ENCODE measurements at places on chromosomes 2 and 18.

DNA sequence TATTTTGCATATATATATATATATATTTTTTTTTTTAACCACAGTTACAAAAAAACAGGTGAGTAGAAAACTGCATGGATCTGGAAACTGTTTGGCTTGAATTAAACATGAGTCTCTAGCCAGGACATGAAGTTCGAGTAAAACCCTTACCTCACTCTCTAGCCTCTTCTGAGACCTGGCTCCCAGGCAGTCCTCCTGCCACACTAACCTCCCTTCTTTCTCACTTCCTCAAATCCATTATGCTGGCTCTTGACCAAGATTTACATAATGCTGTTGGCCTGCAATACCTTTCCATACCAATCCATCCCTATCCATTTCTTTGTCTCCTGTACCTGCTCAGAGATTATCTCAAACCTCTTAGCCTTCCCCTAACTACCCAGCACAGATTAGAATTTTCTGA lies 34.0 kb downstream of the PIGN start:
- DNase-seq = no peak

GRCh38 chr2:224379986-224380385 lies 21.9 kb downstream of the FAM124B start:
- DNase-seq = no peak

DNA sequence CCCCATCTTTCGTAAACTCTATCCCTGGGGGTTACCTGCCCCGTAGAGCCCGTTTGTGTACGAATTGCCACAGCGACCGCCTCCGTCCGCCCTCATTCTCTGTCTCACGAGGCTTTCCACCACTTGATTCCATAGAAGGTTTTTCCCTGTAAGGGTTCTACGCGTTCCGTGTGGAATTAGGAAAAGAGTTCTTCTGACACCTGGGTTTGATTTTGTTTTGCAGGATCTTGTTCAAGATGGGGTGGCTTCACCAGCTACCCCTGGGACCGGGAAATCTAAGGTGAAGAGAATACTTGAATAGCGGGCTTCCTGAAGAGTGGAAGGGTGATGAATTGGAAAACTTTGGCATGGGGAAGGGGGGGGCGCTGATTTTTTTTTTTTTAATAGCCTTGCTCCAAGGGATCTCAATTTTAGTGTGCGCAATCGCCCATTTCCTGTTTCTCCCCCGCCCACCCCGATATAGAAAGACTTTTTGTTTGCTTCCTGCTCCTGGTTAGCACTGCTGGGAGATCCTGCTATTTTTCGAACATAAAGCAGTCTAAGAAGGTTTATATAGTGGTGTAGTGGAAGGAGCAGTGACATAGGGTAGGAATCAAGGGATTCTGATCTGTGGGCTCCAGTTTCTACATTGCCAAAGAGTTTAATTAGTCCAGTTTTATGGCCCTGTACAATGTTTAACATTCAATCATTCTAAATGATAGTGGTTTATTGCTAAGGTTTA lies 564 bp downstream of the GCC2 start:
- DNase-seq = no peak

DNA sequence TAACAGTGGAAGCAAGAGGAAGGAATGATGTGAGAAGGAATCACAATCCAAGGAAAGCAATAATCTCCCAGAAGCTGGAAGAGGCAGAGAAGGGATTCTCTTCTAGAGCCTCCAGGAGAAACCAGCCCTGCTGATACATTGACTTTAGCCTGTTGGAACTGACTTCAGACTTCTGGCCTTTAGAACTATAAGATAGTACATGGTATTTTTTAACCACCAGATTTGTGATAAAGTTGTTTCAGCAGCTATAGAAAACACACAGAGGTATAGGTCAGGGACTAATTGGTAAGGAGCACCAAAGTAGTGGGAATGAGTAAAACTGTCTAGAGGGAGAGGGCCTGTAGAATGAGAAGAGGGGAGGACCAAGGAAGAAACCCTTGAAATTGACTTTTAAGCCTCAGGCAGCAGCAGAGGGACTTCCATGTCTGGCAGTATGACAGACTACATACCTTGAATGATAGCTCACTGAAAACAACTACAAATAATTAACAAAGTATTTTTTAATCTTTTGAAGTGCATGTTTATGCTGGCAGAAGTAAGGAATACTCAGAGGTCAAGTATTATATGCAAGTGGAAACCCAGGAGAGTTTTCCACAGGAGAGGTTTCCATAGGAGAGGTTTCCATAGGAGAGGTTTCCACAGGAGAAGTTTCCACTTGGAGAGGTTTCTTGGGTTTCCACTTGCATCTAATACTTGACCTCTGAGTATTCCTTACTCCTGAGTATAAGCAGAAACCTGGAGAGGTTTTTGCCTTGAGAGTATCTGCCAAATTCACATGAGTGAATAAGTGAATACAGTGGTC lies 33.8 kb upstream of the TMEM17 start:
- DNase-seq = no peak

GRCh38 chr2:163389838-163390237 lies 346.0 kb downstream of the FIGN start:
- DNase-seq = no peak

- DNase-seq = no peak
These were observed 3.5 kb upstream of the GALNT5 start for GRCh38 chr2:157254041-157254440.

- DNase-seq = no peak
These were observed 214.9 kb upstream of the CHST9 start for GRCh38 chr18:27400001-27400400.

GRCh38 chr2:221197225-221197856 lies 374.8 kb downstream of the EPHA4 start:
- DNase-seq = no peak

DNA sequence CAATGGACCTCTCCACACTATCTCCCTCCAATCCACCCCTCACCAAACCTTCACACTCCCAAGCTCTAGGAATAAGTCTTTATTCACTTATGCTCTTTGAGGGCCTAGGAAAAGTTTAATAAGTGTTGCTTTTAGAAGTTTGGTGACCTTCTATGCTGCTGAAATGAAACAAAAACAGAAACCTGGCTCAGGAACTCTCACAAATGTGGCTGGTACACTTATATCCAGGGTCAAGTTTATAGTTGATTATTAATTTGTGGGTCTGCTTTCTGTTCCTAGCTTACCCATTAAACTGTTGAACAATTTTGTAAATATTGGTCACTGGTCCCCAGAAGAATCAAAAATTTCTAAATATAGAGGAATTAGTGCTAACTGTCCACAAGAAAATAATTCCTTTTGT lies 14.2 kb upstream of the ANKRD44 start:
- no peak for DNase-seq

- no peak for DNase-seq
These were observed 249.9 kb downstream of the PLCL1 start for GRCh38 chr2:198054299-198054698.

DNA sequence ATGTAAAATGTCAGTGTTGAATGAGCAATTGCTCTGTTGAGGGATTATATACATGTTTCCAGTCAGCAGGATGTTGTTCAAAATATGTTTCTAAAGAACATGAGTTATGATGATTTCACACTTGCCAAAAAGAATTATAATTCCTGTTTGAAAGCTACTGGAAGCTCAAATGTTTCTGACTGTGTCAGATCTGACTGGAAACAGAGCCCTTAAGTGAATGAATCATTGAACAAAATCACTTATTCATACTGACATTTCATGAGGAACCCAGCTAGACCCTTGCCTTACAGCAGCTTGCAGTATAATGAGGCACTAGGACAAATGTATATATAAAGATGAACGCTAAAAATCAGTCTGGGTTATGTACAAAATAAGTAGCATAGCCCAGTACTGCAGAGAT lies 35.4 kb upstream of the ITGAV start:
- no peak for DNase-seq

GRCh38 chr2:235852526-235852920 lies 315.7 kb downstream of the GBX2 start:
- DNase-seq = no peak

- DNase-seq = no peak
These were observed 114.8 kb downstream of the SMAD2 start for GRCh38 chr18:47815486-47816270.

DNA sequence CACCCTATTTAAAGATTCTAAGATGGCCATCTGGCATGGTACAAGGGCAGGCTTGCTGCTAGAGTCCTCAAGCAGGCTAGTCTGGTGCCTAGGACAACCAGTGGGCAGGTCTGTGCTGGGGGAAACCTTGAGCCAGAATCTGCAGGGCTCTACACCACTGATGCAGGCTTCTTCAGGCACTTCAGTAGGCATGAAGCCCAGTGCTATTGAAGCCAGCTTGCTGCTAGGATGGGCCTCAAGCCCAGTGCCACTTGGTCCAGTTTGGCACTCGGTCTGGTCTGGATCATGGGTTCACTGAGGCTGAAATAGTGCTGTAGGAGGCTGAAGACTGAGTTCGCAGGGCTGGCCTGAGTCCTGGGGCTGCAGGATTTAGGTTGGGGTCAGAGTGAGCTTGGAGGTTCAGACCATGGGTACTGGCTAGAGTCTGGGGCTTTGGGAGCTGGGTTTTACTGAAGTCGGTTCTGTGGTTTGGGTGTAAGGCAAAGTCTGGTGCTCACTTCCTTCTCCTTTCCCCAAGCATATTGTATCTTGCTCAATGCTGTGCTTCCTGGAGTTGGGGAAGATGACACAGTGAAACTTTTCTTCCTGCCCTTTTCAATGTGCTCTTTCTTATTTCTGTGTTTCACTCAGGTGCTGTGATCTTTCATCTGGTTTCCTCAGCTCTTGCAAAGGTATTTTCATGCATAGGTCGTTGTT lies 41.2 kb downstream of the SP100 start:
- peak; percentile 3 for DNase-seq

DNA sequence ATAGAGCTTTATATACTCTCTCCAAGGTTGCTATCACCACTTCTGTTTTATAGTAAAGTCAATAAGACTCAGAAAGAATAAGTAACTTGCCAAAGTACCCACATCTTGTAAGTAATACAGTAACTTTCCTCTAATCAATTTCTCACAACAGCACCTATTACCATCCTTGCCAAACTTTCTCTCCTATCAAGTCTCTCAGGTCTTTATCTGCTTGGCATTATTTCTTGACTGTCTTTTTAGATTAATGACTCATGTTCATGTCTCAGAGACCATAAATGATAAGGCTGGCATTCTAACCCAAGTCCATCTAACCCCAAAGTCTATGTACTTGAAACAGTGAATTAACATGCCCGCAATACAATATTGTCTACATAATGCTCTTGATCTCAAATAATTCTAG lies 618.0 kb upstream of the ZEB2 start:
- no peak for DNase-seq

- DNase-seq = no peak
These were observed 49.1 kb downstream of the DLGAP1 start for GRCh38 chr18:4405965-4406364.

- no peak for DNase-seq
These were observed at the start of gene SOCS6 for GRCh38 chr18:70288851-70289328. Gene SOCS6, plus strand, starts transcription at chr18:70289045. Its CDS starts 35,624 bp downstream, at chr18:70324669.

- no peak for DNase-seq
These were observed 30.5 kb downstream of the LAMA3 start for GRCh38 chr18:23719634-23720201.

DNA sequence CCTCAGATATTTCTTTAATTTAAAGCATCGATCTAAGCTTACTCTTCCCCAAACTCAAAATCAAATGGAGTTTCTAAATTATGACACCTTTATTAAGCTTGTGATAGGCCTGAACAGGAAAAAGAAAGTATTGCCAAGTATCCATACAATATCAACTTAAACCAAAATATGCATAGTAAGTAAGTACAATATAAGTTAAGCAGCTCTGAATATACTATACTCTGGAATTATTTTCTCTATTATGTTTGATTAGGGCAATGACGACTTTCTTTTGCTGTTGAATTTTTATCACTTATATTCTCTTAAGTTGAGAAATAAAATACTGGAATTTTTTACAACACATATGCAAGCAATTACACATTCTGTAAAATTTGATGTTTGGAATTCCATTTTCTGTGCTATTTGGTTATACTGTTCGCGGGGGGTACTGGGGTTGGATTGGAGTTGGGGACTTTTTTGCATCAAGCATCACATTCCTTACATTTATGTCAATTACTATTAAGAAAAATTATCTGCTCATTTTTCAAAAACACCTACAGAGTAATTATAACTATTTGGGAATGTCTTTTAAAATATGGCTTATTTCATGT lies 2.2 kb downstream of the COL5A2 start:
- no peak for DNase-seq

- no peak for DNase-seq
These were observed 918 bp upstream of the NETO1 start for GRCh38 chr18:72868585-72869225.

Data from hypothalamus (tissue), 51 donors.